SW480 (cell line): ENCODE measurements at places on chromosomes 5 and 9.
A peak's percentile ranks its signal among the peaks of the same experiment; 100 is the strongest.

DNA sequence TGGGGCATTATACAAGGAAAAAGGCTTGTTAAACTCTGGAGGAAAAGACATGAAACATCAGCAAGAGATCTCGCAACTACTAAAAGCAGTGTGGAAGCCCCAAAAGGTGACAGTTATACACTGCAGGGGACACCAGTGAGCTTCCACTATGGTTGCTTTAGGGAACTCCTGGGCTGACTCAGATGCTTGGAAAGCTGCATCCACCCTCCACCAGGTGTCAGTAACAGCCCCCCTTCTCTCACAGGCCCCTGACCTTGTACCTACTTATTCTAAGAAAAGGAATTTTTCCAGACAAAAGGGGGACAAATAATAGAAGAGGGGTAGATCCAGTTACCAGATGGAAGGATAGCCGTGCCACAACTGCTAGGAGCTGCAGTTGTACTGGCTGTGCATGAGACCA, 154.4 kb upstream of the COX7C start:
- DNase-seq, result no peak

DNA sequence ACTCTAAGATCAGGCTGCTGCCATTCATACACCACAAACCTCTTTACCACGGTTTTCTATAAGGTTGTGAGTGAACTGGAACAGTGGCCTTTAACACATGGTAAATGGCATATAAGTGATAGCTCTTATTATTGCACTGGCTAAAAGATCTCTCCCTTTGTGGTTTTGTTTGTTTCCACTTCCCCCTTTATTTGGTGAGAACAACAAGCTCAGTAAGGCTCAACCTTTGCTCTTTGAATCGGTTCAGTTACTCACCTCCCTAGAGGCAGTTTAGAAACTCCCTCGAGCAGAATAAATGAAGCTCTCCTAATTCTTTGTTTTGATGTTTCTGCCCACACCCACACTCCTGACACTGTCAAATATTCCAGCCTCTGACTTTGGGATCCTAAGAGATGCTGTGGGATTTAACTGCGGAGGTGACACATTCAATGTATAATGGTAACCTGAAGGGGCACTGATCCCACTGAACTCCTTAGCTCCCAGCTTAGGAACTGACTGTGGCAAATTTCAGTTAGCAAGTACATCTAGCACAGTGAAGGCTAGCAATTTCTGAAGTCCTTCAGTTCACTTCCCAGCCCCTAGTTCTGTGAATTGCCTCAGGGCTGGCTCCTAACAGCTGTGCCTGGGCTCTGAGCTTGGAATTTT, 22.5 kb upstream of the RAD23B start:
- peak; percentile 72 for DNase-seq

DNA sequence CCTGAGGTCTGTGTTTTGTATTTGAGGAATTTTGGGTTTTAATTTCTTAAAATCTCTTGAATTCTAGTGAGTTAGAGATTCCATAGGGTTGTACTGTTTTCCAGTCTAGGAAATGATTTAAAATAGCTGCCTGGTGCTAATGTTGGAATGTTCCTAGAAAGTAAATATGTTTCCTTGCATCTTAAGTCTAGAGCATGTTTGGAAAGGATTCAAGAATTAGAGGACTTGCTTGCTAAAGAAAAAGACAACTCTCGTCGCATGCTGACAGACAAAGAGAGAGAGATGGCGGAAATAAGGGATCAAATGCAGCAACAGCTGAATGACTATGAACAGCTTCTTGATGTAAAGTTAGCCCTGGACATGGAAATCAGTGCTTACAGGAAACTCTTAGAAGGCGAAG, 41.8 kb downstream of the LMNB1 start:
- DNase-seq, result no peak

DNA sequence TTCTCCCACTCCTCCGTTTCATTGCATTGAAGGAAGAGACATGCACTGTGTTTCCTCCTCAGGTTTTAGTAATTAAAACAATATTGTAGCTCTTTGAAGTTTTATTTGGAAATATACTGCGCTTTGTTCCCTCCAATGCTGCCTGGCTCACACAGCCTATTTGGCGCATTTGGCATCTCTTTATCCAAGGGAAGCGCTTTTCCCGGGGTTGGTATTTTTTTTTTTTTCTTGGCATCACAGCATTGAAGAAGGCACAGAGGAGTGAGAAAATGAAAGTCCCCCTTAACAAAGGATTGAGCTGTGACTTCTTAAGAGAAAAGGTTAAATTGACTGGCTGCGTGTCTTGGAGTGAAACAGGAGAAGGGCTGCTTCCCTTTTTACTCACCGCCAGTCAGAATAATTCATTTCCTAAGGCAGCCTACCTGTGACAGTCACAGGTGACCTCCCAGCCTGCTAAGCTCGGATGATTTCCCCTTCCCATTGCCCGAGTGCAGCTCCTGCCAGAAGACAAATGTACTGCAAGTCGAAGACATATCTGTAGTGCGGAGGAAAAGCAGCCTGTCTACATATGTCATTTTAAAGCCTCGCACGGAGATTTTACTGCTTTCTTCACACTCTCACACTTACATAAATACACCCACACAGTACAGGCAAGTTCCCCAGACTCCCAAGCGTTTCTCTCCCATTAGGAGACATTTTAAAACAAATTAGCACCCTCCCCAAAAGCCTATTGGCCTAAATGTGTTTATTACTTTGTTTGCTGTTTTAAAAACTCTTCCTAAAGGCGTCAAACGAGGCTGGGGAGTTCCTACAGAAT, 665.5 kb upstream of the ZNF608 start:
- no peak for DNase-seq

- no peak for DNase-seq
Measured at GRCh38 chr5:42624912-42625311, 131.7 kb upstream of the CCDC152 start.

GRCh38 chr9:105858006-105858690, 163.8 kb downstream of the TMEM38B start:
- no peak for DNase-seq

DNA sequence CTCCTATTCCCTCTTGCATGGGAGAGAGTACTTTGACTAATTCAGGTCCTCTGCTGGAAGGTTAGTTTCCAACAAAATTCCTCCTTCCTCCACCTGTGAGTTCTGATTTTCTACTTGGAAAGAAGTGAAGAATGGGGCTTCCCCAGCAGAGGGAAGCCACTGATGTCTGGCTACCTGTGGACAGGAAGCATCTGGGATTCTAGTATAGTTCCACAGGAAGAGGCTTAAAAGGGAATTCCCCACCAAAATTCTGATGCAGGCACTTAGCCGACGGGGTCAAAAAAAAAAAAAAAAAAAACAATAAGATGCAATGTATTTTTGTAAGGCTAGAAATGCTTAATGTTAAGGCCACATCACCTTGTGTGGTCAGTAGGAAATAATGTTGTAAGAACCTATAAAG, 33.4 kb downstream of the PCDHGC5 start:
- peak; percentile 33 for DNase-seq

GRCh38 chr9:22382331-22382730, 64.3 kb upstream of the DMRTA1 start:
- DNase-seq, result no peak

GRCh38 chr9:94553029-94553938, 1.6 kb upstream of the PCAT7 start:
- DNase-seq, result peak; percentile 19
